Heart right ventricle (tissue), 16 donors: ENCODE measurements at places on chromosomes 2 and 18. TPM values are rescaled to one million over a fixed set of nuclear protein-coding genes. Genes with fewer than 3 reads are reported as not detected.

The PLCL1 gene
- 131 TPM for total RNA-seq

The SP140 gene
- 0.64 TPM for total RNA-seq

The SCN2A gene
- 0.23 TPM for total RNA-seq

The CBLN2 gene
- total RNA-seq: not detected

The CRYGD gene
- total RNA-seq: not detected

The DLX1 gene
- not detected for total RNA-seq

The SERPINB4 gene
- total RNA-seq: not detected

The C2orf66 gene
- total RNA-seq: not detected

- no peak for DNase-seq
Measured at GRCh38 chr2:163604941-163605555, 130.8 kb downstream of the FIGN start.

DNA sequence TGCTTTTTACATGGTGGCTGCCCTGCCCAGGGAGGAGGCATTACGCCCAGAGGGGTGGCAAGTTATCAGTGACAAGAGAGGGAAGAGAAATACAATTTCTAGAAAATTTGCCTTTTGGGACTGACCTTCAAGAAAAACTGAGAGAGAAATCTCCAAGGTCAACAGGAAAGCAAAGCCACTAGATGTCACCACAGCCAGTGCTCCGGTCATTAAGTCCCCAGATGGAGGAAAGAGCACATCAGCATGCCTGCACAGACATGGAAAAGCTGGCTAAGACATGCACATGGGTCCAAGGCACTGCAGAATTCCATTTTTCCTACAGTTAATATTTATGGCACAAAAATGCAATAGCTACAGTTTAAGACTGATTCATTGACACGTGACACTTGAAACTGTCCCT lies 21.0 kb downstream of the FHL2 start:
- DNase-seq: no peak

DNA sequence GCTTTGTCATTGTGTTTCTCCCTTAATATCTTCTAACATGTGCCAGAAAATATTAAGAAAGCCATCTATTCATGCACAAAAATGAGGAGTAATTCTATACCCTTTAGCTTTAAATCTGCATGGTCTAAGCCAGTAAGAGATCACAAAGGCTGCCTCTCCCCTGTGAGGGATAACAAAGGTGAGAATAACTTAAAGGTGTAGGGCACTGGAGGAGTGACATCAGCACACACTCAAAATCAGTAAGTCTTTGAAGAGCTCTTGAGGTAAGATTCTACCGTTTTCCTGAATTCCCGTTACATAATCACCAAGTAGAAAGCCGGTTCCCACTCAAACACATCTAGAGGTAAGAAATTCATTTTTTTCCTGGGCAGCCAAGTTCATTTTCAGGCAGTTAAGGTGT lies 123.9 kb upstream of the SULT1C3 start:
- DNase-seq: no peak

DNA sequence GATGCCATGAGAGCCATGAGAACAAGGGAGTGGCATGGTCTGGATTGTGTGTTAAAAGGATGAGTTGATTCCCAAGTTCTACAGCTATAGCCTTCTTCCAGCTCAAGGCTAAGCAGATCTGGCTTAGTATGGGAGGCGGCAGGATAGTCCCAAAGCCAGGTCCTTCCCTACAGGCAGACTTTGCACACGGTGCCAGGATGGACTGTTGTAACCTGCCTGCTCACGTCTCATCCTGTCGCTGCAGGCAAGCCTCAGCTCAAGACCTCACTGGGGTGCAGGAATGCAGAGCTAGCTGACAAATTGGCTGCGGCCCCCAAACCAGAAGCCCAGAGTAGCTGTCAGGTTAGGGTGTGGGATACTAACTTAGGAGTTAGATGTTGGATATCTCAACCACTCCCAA lies 28.8 kb upstream of the IGFBP5 start:
- no peak for DNase-seq

GRCh38 chr2:96145848-96146152 lies 560 bp upstream of the DUSP2 start:
- DNase-seq: no peak

DNA sequence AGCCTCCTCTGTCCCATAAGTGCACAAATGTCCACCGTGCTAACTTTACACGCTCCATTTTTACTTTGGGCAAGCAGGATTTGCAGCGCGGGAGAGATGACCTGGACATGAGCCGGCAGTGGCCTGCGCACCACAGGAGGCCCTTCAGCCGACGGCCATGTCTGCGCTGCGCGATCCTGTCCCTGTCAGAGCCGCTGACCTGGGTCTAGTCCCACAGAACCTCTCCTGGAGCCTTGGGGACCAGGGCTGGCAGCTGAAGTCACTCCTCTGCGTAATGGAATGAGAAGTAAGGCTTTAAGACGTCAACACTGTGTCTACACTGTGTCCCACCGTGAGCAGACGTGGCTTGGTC lies 29.6 kb downstream of the ADI1 start:
- DNase-seq: no peak

GRCh38 chr2:172437419-172438341 lies 10.3 kb downstream of the ITGA6 start:
- DNase-seq: no peak

GRCh38 chr2:134103196-134103595 lies 150.7 kb upstream of the MGAT5 start:
- no peak for DNase-seq

DNA sequence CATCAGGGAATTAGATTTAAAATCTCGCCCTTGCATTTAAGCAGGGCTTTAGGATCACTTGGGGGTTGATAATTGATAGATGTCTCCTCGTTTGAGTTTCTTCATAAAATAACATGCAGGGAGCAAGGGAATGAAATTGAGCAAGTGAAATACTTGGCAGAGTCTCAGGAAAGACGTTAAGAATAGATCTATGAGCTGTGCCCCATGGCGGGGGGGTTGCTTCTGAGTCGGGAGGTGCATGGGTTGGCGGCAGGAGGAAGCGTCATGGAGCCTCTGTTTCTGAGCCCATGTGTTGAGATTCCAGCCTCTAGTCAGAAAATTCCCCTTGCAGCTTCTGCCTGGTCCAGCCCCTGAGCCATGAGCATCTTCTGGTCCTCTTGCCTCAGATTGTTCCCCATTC lies 82.0 kb downstream of the APOB start:
- no peak for DNase-seq

DNA sequence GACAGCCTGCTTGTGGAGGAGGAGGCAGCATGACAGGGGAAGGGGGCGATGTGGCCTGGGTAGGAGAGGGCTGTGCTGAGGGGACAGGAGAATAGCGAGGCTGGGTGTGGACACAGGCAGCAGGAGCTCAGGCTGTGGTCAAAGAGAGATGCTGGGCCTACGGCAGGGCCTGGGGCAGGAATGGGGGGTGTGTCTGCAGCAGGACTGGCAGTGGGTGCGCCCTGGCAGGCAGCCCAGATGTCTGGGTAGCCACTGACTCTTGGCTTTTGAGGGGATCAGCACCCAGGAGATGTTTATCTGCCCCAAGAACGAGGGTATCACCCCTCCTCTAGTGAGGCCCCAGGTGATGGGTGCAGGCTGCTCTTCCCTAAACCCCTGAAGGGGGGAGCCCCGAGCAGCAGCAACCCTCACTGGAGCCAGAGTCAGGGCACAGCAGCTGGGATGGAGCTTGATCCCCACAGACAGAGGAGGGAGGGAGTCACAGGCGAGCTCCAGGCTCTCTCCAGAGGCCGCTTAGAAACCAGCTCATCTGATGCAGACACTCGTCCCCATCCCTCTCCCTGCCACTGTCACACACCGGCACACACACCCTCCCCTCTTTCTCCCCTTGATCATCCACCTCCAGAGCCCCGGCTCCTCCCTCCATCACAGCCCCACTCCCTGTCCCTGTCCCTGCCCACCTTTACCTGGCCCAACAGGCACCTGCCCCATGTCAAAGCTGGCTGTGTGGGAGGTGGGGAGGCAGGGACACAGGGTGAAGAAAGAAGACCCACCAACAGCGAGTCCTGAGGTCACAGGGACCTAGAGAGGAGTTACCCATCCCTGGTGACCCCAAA lies 29.8 kb upstream of the TNS1 start:
- DNase-seq: no peak

- no peak for DNase-seq
Measured at GRCh38 chr2:239856620-239857285, 168.4 kb downstream of the NDUFA10 start.

- DNase-seq: no peak
Measured at GRCh38 chr2:101311696-101312017, 3.2 kb upstream of the RNF149 start.

- peak; percentile 44 for DNase-seq
Measured at GRCh38 chr18:3703732-3704176, 253.8 kb downstream of the TGIF1 start.

- peak; percentile 80 for DNase-seq
Measured at GRCh38 chr2:181457121-181457740, at the start of gene ITGA4. ITGA4 (plus strand) TSS chr2:181457386; CDS start chr2:181457655, 269 bp downstream.

- no peak for DNase-seq
Measured at GRCh38 chr2:22281033-22281432, 1103.9 kb upstream of the KLHL29 start.

DNA sequence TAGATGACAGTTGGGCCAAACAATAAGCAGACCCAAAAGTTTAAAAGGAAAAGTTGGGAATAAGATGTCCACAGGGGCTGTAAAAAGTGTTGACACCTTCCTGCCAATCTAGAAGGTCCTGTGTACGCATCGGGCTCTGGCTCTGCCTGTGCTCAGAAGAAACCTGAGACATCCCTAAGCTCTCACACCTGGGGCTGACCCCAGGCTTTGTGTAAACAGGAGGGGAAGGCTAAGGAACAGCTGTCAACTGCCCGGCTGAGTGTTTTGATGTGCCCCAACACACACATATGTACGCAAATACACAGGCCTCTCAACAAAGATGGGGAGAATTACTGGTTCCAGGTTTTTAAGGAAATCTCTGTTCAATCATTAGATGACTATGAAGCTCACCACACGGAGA lies 59.5 kb downstream of the TMEM131 start:
- no peak for DNase-seq

- no peak for DNase-seq
Measured at GRCh38 chr2:171136024-171136423, 24.7 kb downstream of the TLK1 start.

GRCh38 chr18:36830158-36830495 lies 1.2 kb downstream of the KIAA1328 start:
- no peak for DNase-seq

GRCh38 chr2:25161055-25161781 lies 7.2 kb downstream of the POMC start:
- DNase-seq: peak; percentile 78

DNA sequence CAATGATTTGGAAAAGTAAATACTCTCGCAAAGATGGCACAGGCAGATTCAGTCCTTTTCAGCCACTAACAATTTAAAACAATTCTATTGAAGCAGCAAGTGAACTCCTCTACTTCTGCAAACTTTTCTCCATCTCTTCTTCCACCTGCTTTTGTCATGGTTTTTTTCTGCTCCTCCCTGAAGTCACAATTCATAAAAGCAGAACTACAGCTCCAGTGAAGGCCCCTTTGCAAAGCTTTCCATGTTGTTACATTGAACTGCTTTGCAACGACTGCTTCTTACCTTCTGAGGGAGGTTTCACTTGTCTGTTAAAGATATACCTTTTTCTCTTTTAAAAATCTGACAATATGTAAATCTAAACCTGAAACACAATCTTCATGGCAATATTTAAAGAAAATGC lies 3.7 kb upstream of the SERTAD2 start:
- DNase-seq: no peak
